ENCODE measurements at places on chromosomes 1 and 21.

GRCh38 chr1:3753656-3754454, 1.6 kb downstream of the CCDC27 start:
- DNase-seq: no peak

DNA sequence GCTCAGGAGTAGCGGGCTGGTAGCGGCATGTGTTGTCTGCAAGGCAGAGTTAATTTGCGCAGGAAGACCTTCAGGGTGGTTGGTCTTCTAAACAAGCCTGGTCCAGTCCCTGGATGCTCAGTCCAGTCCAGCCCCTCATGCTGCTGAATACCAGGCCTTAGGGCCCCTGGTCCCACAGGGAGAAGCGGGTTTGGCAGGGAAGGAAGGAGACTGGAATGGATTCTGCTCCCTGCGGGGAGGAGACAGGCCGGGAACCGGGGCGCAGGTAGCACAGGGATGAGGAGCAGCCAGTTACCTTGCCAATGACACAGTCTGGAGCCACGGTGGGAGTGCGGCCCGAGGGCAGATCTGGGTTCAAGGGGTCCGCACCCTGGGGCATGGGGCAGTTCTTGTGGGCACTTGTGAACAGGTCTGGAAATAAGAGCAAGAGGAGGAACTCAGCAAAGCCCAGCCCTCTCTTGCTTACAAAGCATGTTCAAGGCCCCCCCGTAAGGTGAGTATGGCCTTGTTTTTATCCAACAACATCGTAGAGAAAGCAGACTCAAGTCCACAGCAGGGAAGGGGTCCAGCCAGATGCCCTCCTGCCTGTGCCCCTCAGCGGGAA, 10.1 kb downstream of the FAM131C start:
- DNase-seq: no peak

DNA sequence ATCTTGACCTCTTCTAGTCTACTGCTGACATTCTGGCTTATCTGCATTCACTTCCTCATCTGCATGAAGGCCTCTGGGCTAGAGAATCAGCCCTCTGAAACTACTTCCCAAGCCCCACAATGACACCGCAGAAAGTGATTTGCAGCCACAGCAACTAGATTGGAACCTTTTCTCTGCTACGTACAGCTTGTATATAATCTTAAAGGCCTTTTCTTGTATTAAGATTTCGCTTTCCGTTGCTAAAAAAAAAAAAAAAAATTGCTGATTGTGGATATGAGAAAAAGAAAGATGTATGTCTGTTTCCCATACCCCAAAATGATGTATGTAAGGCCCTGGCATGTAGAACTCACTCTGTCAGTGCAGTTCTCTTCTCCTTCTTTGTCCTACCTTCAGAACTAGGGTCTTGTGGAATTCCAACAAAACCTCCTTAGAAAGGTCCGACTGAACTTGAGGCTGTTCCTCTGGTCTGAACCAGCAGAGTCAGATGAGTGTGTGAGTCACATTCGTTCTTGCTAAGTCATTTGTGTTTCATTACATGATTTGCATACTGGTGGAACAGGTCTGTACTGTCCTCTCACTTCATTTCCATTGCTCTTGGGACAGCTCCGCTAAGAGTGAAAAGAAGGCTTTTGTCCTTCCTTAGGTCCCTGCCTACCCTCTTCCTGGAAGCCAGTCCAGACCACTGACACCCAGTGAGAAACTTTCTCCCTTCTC, 62.7 kb downstream of the PLPP3 start:
- no peak for DNase-seq

- no peak for DNase-seq
Observed at GRCh38 chr1:14120895-14121294, 420.9 kb downstream of the PRDM2 start.

DNA sequence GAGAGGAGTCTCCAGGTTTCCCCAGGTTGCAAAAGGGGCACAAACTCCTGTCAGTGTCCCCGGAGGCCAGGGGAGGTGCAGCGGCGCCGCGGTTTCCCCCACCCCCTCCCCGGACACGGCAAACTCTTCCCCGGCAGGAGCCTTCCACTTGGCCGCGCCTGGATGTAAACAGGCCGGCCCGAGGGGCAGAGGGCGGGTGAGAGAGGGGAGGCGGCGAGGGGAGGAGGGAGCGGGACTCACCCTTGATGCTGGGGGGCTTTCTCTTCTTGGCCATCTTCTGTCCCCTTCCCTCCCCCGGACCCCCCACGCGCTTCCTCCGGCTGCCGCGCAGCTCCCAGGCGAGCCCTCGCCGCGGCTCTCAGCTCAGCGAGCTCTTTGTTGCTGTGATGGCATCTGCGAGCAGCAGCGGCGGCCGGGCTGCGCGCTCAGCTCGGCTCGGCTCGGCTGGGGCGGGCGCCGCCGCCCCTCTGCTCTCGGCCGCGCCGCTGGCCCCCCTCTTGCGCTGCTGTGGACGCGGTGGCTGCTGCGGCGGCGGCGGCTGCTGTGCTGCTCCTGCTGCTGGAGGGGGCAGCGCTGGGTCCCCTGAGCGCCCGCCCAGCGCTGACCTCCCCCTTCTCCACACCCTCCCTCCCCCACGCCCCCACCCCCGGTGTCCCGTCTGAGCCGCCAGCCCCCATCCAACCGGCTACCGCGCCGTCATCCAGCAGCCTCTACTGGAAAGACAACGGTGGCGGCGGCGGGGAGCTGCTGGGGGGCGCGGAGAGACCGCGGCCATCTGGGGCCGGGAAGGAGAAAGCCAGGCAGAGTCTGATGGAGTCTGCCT, 4.9 kb upstream of the SLC44A5 start:
- no peak for DNase-seq

DNA sequence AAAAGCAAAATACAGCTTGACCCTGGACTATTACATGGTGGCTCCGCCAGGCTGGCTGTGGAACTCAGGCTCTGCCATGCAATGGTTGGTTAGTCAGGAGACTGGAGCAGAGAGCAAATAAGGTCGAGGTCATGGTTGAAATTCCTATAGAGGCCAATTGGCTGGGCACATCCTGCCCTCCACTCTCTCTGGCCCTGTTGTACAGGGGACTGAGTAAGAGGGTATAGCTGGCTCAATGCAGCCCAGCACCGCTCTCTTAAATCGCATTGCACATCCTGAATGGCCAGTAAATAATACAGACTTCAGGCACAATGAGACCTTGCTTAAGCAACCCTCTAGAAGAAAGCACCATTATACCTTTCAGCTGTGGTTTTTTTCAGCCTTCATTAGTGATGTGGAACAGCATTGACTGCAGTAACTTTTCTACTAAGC, 59.3 kb upstream of the PPP2R5A start:
- no peak for DNase-seq

DNA sequence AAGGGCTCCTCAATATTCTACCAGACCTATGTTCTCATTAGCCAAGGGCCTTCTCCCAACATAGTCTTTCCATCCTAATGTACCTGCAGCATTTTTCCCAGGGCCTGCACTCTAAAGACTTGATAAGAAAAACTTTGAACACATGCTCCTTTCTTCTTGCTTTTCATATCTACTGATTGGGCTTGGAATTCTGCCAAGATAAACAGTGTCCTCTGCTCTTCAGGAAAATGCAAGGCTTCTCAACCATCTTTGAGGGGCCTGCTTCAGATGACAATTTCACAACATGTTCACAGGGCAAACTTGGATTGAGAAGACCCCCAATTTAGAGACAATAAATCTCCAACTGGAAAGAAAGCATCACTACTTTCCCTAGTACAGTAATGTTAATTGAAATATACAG, 25.8 kb upstream of the PPT1 start:
- no peak for DNase-seq

GRCh38 chr21:43608225-43608624, 51.1 kb downstream of the HSF2BP start:
- DNase-seq: no peak

GRCh38 chr1:1543706-1544099, 3.3 kb upstream of the TMEM240 start:
- no peak for DNase-seq

DNA sequence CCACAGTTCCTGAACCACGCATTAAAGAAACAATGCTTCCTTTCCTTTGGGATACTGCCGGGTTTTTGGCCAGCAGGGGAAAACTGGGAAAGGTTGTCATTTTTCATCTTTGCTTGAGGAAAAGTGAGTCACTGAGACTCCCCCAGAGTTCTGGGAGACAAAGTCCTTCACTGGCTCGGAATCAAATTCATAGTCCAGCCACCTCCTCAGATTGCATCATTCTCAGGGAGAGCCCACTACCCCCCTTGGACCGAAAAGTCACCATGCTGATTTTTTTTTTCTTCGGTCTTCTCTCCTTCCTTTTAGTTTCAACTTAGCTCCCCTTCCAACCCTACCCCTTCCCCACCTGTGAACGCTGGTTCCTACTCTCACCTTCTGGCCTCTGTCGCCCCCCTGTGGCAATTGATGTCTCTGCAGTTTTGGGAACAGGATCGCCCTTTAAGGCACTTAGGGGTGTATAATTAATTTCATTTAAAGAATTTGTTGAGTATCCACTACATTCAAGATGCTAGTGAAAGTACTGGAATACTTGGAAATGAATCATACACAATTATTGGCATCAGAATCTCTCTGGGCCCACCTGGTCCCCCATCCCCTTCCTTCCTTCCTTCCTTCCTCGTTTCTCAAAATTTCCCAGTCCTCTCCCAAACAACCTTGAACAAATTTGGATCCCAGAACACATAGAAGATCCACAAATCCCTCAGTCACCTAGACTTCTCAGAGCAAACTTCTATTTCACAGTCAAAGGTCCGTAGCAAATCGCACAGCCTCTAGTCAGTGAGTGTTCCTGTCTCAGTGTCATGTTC, 6.9 kb downstream of the ACKR1 start:
- no peak for DNase-seq

- no peak for DNase-seq
Observed at GRCh38 chr21:36337099-36337509, 17.1 kb downstream of the MORC3 start.

GRCh38 chr1:3198371-3199271, 129.6 kb downstream of the PRDM16 start:
- DNase-seq: no peak

GRCh38 chr1:15942661-15943327, 33.1 kb downstream of the ZBTB17 start:
- no peak for DNase-seq

GRCh38 chr1:245458234-245458633, 303.4 kb downstream of the KIF26B start:
- no peak for DNase-seq

DNA sequence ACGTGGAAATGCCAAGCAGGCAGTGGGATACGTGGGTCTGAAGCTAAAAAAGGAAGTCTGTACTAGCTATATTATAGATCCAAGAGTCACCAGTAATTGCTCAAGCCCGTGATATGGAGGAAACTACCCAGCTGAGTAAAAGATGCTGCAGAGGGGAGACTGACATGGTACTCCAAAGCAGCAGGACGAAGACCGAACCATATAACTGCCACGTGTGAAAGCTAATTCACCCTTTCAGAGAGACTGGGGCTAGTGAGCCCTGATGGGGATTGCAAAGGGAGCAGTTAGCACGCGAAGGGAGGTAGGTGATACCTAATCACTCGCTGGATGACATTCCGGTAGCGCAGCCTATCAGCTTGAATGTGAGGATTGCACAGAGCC, 316 bp downstream of the AP4B1 start:
- DNase-seq: no peak

DNA sequence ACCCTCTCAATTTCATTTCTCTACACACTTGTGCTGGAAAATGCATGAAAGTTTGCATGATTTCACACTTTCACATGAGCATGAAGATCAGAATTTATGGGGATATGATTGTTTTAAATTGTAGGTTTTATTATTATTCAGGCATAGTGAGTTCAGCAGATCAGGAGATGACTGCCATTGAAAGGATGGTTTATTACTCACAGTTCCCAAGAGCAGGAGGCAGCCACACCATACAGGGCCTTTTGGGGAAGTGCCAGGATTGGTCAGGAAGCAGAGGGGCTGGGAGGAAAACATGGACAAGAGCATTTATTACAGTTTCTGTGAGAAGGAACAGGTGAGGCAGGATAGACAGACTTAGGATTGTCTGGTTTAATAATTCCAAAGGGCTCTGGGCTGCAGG, 114.6 kb upstream of the KCNJ15 start:
- DNase-seq: no peak

All from fibroblast of skin of left biceps (primary cell).